ENCODE measurements at places on chromosomes 1 and 21.

DNA sequence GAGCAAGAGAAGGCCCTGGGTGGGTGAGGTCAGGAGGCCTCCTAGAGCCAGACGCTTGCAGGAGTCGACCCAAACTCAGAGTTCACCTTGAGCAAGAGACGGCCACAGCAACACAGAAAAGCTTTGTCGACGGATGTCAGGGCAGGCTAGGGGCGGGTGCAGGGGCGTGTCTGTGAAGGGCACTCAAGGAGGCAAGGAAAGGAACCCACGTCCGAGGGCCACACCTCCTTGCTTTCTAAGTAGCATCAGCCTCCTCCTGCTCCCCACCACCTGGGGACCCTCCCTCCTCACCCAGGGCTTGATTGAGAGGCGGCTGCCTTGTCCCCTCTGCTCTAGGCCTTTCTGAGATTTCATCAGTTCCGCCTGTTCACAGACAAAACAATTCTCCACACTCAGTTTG is 92.1 kb downstream of the OMA1 start:
- DNase-seq = no peak

DNA sequence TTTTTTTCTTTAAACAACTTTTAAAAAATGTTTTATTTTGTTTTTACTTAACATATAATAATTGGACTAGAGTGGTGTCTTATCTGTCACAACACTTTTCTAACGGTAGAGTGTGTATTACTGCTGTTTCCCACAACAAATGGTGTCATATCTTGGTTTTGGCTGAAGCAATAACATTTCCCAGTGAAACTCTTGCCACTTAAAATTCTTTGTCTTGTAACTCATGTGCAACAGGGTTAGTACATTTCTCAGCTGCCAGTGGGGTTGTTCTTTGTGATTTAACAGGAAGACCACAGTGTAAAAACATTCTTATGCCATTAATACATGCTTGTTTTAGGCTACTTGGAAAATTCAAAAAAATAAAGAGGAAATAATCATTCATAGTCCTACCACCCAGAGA is 43.5 kb downstream of the ALPL start:
- DNase-seq = peak; percentile 40

DNA sequence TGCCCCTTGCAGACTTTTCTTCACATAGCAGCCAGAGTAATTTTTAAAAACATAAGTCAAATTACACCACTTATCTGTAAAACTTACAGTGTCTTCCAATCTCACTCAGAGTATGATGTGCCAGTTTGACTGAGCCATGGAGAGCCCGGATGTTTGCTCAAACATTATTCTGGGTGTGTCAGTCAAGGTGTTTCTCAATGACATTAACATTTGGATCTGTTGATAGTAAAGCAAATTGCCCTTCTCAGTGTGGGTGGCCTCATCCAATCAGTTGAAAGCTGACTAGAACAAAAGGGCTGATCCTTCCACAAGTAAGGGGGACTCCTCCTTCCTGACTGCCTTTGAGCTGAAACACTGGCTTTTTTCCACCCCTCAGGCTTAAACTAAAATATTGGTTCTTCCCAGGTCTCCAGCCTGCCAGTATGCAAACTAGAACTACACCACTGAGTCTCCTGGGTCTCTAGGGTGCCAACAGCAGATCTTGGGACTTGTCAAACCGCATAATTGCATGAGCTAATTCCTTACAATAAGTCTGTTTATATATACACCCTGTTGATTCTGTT is 157.9 kb upstream of the CTTNBP2NL start:
- DNase-seq = no peak

GRCh38 chr1:175891783-175892309 is 148.5 kb upstream of the TNR start:
- DNase-seq = no peak

GRCh38 chr1:10765734-10766478 is 30.5 kb downstream of the CASZ1 start:
- no peak for DNase-seq

GRCh38 chr1:180208264-180208663 is 21.8 kb upstream of the LHX4 start:
- peak; percentile 92 for DNase-seq

DNA sequence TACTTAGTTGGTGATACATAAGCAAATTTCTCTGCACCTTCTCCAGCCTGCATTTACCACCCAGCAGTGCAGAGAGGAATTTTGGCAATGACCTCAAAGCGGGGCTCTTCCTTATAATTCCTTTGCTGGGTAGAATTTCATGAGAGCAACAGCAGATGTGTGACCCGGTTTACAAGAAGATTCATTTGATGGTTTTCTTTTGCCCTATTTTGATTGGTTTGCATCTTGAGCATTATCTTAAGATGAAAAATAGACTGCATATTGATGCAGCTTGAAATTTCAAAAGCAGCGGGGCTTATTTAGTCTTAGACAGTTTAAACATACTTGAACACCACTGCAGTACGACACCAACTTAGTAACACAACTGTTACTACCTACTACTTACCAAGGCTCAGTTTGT is 378.9 kb downstream of the TTLL7 start:
- DNase-seq = no peak

GRCh38 chr1:145891587-145892485 is 6.2 kb upstream of the ANKRD35 start:
- peak; percentile 82 for DNase-seq

- no peak for DNase-seq
Measured at GRCh38 chr21:41560661-41561158, 52.8 kb upstream of the TMPRSS2 start.

- DNase-seq = no peak
Measured at GRCh38 chr1:236914375-236914774, 89.9 kb downstream of the MT1HL1 start.

- no peak for DNase-seq
Measured at GRCh38 chr1:228889289-228889688, 154.0 kb downstream of the RHOU start.

DNA sequence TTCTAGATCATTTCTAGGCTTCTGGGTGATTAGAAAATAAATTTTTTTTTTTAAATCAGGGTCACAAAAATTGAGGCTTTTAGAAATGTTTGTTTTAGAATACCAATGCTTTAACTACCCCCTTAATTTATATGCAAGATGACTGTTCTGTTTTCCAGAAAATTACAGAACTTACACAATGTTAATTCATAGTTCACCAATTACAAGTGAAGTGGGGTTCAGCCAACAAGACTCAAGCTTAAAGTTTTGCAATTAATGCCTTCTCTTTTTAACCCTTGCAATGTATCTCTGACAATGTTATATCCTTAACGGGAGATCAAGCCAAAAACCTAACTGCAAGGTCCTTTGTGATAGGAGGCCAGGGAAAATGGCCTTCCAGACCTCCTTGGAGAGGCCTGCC is 5.6 kb downstream of the PRELP start:
- no peak for DNase-seq

- no peak for DNase-seq
Measured at GRCh38 chr1:162303004-162303344, 73.7 kb downstream of the SPATA46 start.

DNA sequence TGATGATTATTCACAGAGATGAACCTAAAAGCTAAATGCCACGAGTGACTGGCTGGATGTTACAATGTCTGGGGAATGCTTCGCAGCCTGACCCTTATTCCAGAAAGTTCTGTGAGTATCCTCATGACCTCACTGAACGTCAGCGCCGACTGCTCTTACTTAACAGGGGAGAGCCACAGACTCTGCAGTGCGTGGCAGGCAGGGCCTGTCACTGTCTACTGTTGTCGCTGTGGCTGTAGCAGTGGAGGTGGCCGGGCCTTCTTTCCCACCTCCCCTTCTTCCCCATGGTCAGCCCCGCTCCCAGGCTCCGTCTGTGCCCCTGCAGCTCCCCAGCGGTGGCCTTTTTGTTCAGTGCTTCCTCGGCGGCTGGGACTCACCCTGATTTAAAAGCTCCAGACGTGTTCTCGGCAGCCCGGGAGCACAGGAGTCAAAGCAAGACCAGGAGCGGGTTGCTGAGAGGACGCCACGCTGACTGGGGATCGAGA is 52.2 kb upstream of the TARBP1 start:
- no peak for DNase-seq

GRCh38 chr1:42940851-42941639 is 17.6 kb downstream of the SLC2A1 start:
- no peak for DNase-seq

DNA sequence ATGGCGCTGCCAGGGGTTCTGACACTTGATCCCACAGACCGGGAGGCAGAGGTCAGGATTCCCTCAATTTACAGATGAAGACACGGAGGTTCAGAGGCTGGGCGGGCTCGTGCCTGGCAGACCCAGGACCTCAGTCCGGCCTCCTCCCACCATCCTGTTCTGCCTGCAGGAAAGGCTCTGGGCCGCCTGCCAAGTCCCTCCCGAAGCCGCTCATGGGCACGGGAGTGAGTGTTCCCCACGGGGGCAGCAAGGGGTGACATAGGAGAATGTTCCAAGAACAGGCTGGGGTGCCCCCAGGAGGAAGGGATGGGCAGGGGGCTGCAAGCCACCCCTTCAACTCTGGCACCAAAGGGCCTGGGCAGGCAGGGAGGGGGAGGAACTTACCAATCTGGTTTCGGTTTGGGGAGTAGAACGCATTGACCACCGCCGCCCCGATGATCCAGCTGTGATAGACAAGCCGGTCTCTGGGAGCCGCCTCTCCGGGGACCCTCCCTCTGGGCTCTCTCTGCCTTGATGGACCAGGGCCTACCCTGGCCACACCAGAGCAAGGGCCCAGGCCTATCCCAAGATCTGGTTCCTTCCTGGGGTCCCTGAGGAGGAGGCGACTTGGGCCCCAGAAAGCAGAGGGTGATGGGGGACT is 7.5 kb downstream of the PRXL2B start:
- peak; percentile 16 for DNase-seq

DNA sequence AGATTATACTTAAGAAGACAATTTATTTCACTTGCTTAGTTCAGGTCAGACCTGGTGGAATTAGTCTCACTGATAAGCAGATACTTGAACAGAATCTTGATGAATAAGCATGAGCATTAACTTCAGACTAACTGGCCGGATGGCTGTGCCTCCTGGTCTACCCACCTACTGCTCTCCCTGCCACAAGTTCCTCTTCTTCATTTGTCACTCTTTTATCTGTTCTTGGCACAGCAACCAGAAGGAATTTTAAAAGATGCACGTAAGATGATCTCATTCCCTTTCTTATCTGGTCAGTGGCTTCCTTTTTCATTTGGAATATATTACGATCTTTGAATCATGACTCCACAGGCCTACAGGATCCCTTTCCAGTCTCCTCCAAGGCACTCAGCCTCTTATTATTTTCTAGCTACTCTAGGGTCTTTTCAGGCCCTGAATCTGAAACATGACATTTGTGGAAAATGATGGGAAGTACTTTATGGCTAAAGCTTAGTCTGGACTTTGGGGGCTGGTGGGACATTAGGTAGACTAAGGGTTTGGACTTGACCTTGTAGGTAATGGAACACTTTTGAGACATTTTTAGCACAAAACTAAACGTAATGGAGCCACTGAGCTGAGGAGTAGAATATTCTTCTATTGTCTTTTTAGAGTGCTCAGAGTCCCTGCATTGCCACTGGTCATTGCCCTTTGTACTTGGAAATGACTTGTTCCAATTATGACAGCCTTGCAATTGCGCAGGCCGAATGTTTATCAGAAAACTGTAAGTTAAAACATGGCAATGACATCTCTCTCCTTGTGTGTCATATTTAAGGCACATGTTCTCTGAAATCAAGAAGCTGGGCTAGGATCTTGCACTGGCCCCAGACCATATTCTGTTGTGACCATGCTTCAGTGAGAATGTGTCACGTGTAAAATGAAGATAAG is 16.0 kb downstream of the ST6GALNAC3 start:
- DNase-seq = peak; percentile 82

- no peak for DNase-seq
Measured at GRCh38 chr1:231940701-231941100, 314.1 kb downstream of the DISC1 start.

DNA sequence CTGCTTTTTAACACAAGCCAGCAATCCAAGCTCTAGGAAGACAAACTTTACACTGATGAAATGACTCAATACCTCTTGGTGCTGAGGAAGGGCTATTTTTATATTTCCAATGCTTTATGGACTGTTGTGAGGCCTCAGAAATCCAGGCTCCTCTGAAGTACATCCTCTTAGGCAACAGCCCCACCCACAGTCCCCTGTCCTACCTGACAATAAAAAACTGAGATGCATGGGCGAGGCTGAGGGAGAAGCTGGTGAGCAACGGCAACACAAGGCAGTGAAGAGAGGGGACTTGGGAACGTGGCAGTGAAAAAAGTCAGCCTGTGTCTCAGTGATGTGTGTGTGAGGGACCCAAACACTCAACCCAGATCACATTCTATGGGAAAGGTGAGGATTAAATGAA is 10.1 kb upstream of the CPT2 start:
- no peak for DNase-seq

DNA sequence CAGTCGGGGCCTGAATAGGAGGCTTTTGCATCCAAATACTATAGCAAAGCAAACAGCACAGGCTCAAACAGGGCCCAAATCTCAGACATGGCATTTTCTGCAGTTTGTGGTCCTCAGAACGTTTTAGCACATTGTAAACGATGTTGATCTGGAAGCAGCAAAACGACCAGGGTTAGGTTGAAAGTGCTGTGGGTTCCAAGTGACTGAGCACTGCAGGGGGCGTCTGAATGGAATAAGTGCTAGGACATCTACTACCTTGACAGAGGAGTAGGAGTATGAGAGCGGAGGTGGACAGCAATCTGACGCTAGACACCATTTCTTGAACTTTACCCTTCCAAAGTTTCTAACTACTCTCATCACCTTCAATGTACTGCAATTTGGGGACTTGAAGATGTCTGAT is 214.9 kb downstream of the BARHL2 start:
- DNase-seq = no peak

- DNase-seq = no peak
Measured at GRCh38 chr1:162207862-162208261, 138.4 kb downstream of the NOS1AP start.

DNA sequence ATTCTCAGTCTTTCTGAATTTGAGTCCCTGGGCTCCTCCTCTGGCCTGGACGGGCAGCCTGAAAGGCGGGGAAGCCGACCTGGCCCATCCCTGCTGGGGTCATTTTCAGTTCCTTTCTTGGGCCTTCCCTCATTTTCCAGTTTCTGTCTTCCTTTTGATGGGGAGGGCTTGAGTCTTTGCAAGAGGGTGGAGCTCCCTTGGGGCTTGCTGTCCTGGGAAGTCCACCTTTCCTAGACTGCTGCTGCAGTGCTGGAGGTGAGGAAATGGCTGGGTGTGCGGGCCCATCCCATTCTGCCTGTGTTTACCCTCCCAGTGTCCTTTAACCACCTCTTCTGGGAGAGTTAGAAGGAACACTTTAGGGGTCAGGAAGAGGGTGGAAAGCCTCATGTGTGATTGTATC is 40.4 kb upstream of the SYNC start:
- no peak for DNase-seq
